ENCODE measurements at places on chromosomes 12 and 14. TPM values are rescaled to one million over a fixed set of nuclear protein-coding genes. Genes with fewer than 3 reads are reported as not detected.

The PLEKHG7 gene
- total RNA-seq: not detected

The MYF5 gene
- not detected for total RNA-seq

The UNC119B gene
- total RNA-seq: 22.0 TPM

The ANKS1B gene
- total RNA-seq: 0.86 TPM

The SPRYD3 gene
- total RNA-seq: 19.9 TPM

The ADAMTS20 gene
- not detected for total RNA-seq

The ASIC1 gene
- 0.72 TPM for total RNA-seq

The DDN gene
- not detected for total RNA-seq

The MORN3 gene
- total RNA-seq: 1.5 TPM

The KRT74 gene
- not detected for total RNA-seq

The CLEC9A gene
- total RNA-seq: not detected

The SCNN1A gene
- total RNA-seq: 0.57 TPM

The ANO2 gene
- not detected for total RNA-seq

The CLEC14A gene
- under 0.01 TPM for total RNA-seq

The PHLDA1 gene
- total RNA-seq: 131 TPM

The PIWIL1 gene
- not detected for total RNA-seq

The IL26 gene
- not detected for total RNA-seq

The SERPINA9 gene
- not detected for total RNA-seq

The RTL1 gene
- total RNA-seq: not detected

The CLEC4A gene
- 0.22 TPM for total RNA-seq

The SLCO1B1 gene
- total RNA-seq: not detected

The RERG gene
- 0.88 TPM for total RNA-seq

The LTB4R2 gene
- total RNA-seq: 7.7 TPM

The PPM1H gene
- 0.88 TPM for total RNA-seq

The NRXN3 gene
- total RNA-seq: 0.22 TPM

The GUCY2C gene
- total RNA-seq: not detected

The SLC6A12 gene
- total RNA-seq: under 0.01 TPM

The KRT2 gene
- total RNA-seq: not detected

The SOX5 gene
- 22.5 TPM for total RNA-seq

The GNG2 gene
- total RNA-seq: 33.1 TPM

The VASH1 gene
- total RNA-seq: 2.0 TPM

The PRIMA1 gene
- total RNA-seq: not detected

The CISTR gene
- total RNA-seq: not detected

The RPS6KL1 gene
- 1.4 TPM for total RNA-seq

The CSRP2 gene
- 23.4 TPM for total RNA-seq

The PMCH gene
- not detected for total RNA-seq

The ABCC9 gene
- 0.22 TPM for total RNA-seq

Data from placental pericyte (primary cell).